ENCODE measurements at places on chromosomes 2 and 18. TPM values are rescaled to one million over a fixed set of nuclear protein-coding genes. Genes with fewer than 3 reads are reported as not detected.

Gene ELOA2
- total RNA-seq: not detected

Gene FOXI3
- not detected for total RNA-seq

Gene CMPK2
- total RNA-seq: 0.26 TPM

Gene INO80C
- 1.5 TPM for total RNA-seq

Gene EHD3
- 30.6 TPM for total RNA-seq

Gene NEU2
- total RNA-seq: not detected

Gene CTAGE1
- total RNA-seq: under 0.01 TPM

Gene REG1B
- total RNA-seq: not detected

Gene TBR1
- not detected for total RNA-seq

All from fibroblast of lung (primary cell).